ENCODE measurements at places on chromosomes 1 and 21.

- DNase-seq = no peak
These were observed 61.5 kb upstream of the RGS2 start for GRCh38 chr1:192747301-192747700.

DNA sequence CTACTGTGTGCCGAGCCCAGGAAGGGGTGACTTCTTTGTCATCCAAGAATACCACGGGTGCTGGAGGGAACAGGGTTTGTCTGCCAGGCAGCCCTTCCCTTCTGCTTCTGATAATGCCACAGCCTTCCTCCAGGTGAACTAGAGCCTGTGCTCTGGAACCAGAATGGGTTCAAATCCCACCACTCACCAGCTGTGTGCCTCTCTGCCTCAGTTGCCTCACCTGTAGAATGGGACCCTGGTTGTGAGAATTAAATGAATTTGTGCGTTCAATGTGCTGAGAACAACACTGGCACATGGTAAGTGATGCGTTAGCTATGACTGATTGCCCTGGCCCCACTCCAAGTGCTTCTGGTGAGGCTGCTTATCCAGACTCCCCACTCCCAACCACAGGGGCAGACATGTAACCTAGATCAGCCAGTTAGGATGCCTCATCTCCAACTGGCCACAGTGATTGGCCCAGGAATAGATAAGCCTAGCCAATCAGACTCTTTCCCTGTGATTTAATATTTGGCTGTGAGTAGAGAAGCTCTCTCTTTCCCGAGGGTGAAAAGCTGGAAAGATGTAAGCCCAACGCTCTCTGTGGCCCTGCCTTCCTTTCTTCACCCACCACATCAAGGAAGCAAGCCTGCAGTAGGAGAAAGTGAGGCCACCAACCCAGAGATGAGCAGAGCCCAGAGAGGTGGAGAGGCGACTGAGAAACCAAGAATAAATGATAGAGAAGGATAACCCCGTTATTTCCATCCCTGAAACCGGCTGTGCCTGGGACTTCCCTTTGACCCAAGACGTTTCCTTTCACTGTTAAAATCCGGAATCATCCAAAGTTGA, 20.8 kb upstream of the LAPTM5 start:
- DNase-seq = no peak

DNA sequence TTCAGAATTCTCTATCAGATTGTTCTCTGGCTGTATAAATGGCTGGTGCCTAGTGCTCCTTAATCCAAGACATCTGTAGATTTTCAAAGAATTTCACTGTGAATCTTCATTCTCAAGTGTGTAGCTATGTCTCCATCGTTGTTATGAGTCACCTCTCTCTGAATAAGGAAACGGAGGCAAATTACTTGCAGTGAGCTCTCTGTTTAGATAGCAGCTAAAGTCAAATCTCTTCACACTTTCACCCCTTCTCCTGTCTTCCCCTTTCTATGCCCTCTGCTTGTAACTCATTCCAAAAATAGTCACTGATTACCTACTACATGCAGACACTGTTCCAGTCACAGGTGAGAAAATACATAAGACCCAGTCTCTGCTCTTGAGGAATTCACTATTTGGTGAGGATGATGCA, 39.7 kb downstream of the CHML start:
- DNase-seq = no peak

- DNase-seq = no peak
These were observed 99.8 kb upstream of the PRMT6 start for GRCh38 chr1:106956721-106957120.

DNA sequence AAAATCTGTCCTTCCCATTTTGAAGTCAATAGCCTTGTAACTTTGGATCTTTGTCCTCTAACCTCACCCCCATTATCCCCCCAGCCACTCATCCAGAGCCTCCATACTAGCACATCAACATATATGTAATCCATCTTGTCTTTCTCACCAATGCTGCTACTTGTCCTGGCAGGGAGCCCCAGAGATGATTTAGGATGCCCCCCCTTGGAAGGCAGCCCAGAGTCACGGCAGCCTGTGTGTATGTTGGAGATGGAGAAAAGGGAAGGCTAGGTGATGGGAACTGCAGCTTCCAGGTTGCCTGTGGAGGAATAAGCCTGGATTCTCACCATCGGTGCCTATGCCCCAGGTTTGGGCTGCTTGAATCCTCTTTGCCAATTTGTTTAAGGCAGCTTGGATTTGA, 51.7 kb upstream of the SCMH1 start:
- DNase-seq = no peak

DNA sequence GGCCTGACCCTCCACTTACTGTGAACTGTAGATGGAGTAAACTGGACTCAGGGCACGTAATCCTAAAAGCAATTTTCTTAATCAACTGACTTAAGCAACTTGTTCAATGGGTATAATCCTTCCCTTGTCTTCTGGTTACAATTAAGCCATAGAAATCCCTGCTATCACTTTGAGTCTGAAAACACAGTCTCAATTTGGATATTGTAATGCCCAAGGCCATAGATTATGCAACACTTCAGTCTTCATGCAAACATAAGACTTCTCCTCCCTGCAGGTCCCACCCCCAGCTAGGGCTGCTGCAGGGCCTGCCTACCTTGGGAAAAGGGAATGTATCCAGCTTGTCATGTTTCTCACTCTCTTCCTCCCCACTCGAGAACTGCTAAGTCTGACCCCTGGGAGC, 6.2 kb upstream of the SLC5A9 start:
- no peak for DNase-seq

GRCh38 chr21:34706337-34706736, 37.5 kb downstream of the CLIC6 start:
- DNase-seq = no peak

Data from iPS-NIHi11 (cell line).